ENCODE measurements at places on chromosomes 16 and 17.

- DNase-seq: no peak
Observed at GRCh38 chr16:63960321-63960720, 1161.5 kb downstream of the CDH11 start.

DNA sequence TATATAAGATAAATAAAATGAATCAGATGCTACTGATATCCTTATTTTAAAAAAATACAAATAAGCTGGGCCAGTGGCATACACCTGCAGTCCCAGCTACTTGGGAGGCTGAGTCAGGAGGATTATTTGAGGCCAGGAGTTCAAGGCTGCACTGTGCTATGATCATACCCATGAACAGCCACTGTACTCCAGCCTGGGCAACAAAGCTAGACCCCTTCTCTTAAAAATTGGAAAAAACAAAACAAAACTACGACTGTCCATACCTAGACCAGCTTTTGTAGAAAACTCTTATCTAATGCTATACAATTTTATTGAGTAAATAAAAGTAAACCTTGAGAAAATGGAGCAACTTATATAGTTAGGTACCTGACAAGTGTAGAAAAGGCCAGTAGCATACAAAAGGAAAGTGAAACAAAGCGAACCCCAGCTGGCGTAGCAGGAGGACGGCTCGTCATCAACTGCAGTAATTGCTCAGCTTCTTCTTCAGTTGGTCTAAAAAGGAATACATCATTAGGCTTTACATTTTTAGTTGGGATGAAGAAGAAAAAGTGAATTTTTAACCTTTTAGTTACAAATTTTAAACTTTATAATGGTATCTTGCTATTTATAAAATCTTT lies 23.6 kb downstream of the INTS2 start:
- DNase-seq: no peak

GRCh38 chr16:17177242-17177958 lies 293.4 kb downstream of the XYLT1 start:
- no peak for DNase-seq

GRCh38 chr17:49021768-49022103 lies 24.6 kb downstream of the IGF2BP1 start:
- DNase-seq: no peak

- DNase-seq: no peak
Observed at GRCh38 chr16:2420035-2420434, 9.2 kb upstream of the CCNF start.

GRCh38 chr16:77888871-77889270 lies 100.5 kb downstream of the VAT1L start:
- no peak for DNase-seq

GRCh38 chr16:85222155-85222863 lies 110.0 kb upstream of the CIBAR2 start:
- no peak for DNase-seq

DNA sequence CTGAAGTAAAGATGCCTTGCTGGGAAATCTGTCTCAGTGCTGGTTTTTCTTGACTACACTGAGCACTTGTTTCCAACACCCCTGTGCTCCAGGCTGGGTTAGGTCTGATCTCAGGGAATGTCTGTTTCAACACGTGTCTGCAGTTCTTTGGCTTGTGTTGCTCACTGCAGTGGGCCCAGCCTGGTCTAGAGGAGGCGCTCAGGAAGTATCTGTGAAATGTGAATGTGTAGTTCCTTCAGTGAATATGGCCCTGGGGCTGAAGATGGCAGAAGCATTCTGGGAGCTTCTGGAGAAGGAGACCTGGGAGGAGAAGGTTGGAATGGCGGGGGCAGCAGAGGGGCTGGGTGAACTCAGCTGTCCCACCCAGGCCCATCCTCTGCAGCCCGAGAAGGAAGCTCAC lies 8.1 kb upstream of the YPEL3 start:
- no peak for DNase-seq

DNA sequence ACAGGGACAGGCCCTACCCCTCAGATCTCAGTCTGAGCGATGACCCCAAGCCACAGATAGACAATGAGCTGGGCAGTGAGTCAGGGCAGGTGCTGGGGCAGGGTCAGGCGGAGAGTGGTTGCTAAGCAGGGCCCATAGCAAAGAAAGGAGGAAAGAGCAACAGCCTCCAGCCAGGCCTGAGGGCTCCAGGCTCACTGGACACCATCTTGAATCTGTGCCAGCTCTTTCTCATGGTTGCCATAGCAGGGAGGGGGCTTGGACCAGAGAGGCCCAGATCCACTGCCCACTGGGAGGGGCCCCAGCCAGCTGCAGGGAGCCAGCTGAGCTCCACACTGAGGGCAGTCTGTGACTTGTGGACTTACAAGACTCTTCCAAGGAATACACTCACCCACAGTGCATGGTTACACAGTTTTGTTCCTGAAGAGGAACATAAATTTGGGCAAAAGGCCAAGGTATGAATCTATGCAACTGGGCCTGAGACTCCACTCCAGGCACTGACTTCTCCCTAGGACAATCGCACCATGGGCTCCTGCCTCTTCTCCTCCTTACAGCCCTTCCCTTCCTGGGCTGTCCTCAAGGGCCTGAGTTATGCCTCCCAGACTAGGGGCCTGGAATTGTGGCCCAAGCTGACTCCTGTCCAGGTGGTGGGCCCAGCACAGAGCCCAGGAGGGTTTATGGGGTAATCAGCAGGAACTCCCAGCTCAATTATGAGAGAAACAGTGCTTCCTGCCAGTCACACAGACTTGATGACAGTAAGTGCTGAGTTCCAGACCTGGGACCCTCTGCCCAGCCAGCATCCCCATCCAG lies 59.9 kb downstream of the BEAN1 start:
- peak; percentile 25 for DNase-seq

GRCh38 chr17:9499041-9499440 lies 76.6 kb downstream of the STX8 start:
- no peak for DNase-seq

GRCh38 chr16:71350821-71351557 lies 7.5 kb upstream of the CALB2 start:
- DNase-seq: no peak

GRCh38 chr17:82553210-82553930 lies 33.8 kb downstream of the FOXK2 start:
- DNase-seq: no peak

DNA sequence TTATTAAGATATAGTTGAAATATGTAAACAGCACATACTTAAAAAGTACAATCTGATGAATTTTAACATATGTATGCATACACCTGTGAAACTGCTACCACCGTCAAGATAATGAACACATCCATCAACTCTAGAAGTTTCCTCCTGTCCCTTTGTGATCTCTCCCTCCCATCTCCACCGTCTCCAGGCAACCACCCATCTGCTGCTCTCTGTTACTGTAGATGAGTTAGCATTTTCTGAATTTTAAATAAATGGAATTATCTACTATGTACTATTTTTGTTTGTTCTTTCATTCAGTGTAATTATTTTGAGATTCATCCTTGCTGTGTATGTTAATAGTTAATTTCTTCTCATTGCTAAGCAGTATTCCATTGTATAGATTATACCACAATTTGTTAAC lies 40.2 kb upstream of the SMPD3 start:
- no peak for DNase-seq

DNA sequence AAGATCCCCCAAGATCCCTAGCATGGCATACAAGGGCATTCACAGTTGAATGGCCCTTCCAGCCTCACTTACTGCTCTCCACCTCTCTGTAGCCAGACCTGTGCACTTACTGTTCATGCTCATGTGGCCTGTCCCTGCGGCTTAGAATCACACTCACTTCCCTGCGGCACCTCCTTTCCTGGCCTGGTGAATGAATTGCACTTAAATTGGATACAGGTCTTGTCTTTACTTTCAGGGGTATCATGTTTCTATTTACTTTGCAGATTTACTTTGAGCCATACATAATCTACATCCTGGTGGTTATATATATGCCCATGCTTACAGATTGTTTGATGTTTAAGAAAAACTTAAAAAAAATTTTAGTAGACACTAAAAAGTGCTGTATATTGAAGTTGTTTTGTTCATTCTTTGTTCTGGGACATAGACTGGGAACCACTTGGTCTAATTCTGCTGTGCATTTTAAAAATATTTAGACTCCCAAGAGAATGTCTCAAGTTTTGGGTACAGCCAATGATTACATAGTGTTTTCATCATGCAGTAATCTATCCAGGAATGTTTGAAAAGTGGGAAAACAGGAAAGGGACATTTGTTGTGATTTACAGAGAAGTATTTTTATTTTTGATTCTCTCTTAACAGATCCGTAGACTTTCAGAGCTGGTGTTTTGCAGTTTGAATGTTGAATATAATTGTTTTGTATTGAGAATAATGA lies 63.9 kb downstream of the NUP88 start:
- no peak for DNase-seq

DNA sequence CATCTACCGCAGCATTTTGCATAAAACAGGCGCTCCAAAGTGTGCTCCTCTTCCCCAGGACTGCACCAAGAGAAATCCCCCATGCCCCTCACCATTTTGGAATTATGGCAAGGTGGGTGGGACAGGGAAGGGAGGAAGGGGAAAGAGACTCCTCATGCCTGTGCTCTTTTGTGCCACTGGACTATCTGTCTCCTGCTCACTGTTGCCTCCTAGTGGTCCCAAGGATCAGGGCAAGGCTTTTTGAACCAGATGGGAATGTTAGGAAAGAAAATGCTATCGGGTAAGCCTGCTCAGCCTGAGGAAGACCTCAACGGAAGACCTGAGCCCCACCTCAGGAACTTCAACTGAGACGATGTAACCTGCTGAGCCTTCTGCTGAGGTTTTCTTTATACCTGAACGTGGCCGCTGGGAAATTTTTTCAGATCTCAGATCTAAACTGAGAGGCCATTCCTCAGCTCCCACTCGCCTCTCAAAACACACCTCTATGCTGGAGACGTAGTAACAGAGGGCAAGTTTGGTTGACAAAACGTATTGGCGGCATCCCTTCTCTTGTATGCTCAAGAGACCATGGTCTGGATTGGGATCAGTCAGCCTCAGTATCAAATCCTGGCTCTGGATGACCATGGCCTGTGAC lies 58.3 kb downstream of the SPACA3 start:
- DNase-seq: peak; percentile 30

- DNase-seq: peak; percentile 33
Observed at GRCh38 chr17:1108765-1109605, 70.8 kb downstream of the ABR start.

- DNase-seq: no peak
Observed at GRCh38 chr16:79430191-79430678, 170.3 kb downstream of the MAF start.

- no peak for DNase-seq
Observed at GRCh38 chr16:67423611-67424260, 7.2 kb upstream of the HSD11B2 start.

GRCh38 chr16:2500430-2500917 lies 13.3 kb upstream of the ATP6V0C start:
- DNase-seq: no peak

GRCh38 chr17:30172560-30172959 lies 55.9 kb downstream of the NSRP1 start:
- DNase-seq: no peak

- no peak for DNase-seq
Observed at GRCh38 chr17:74215342-74215727, 2.0 kb downstream of the TTYH2 start.

- no peak for DNase-seq
Observed at GRCh38 chr16:31002862-31003341, 7.5 kb downstream of the STX1B start.

DNA sequence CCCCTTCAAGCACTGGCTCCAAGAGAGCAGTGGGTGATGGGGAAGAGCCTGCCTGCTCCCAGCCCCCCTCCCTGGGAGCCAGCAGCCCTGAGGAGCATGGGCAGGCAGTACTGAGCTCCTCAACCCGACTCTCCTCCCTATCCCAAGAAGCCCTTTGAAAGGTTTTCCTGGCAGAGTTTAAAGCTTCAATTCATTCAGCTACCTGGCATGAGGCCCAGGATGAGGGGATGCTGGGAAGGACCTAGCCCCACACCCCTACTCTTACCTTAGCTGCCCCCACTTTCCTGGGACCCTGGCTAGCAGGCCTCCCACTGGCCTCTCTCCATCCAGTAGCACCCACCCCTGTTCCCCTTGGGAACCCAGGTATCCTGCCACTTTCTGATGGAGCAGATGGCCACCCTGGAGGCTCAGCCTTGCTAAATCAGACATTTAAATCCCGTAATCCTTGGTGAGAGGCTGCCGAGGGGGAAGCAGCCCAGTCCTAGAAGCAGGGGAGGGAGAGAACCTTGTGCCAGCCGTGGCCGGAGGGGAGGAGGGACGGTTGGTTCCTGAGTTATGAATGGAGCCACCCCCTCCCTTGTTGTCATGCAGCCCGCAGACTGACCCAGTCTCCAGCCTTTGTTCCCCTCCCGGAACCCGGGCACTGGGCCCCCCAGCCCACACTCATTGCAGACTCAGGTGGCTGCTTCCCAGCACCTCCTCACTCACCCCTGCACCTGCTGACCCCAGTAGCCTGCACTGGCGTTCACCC lies 17.1 kb downstream of the ATP1B2 start:
- DNase-seq: no peak

DNA sequence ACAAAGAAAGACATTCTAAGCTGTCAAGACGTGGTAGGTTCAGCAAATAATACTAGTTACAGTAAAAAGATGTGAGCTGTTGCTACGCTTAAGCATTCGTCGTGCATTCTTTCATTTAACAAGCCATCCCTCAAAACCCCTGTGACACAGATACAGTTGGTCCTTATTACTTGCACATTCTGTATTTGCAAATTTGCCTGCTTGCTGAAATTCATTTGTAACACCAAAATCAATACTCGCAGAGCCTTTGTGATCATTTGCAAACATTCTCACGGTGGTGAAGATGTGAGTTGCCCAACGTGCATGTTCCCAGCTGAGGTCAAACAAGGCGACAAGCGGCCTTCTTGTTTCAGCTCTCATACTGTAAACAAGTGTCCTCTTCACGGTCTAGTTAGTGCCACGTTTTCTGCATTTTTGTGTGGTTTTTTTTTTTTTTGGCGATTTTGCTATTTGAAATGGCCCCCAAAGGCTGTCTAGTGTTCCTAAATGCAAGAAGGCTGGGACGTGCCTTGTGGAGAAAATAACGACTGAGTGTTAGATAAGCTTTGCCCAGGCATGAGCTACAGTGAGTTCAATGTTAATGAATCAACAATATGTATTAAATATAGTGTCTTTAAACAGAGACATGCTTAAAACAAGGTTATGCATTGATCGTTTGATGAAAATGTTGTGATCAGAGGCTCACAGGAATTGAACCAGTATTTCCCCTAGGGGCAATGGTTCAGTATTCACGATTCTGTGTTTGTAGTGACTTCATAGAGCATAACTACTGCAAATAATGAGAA lies 84.1 kb downstream of the RAB11FIP4 start:
- DNase-seq: no peak

- DNase-seq: no peak
Observed at GRCh38 chr16:81558444-81559175, 114.0 kb downstream of the CMIP start.

Measured in GM04504 (cell line).